Mucosa of gallbladder (tissue), 1 donor: ENCODE measurements at places on chromosomes 7 and 10.

DNA sequence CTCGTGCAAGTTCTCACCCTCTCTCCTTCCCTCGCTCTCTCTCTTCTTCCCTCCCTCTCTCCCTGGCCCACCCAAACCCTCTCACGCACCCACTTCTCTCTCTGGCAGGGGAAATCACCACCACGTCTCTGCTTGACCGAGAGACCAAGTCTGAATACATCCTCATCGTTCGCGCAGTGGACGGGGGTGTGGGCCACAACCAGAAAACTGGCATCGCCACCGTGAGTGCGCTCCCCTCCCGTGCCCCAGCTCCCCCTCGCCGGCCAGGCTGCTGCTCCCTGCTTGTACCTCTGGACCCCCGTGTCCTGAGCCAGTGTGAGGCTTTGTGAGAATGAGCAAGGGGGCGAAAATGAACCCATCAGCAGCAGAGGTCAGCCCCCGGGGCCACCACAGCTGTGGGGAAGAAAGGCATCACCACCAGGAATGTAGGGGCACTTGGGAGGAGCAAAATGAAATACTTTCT lies 25.5 kb downstream of the C10orf105 start:
- no peak for DNase-seq

DNA sequence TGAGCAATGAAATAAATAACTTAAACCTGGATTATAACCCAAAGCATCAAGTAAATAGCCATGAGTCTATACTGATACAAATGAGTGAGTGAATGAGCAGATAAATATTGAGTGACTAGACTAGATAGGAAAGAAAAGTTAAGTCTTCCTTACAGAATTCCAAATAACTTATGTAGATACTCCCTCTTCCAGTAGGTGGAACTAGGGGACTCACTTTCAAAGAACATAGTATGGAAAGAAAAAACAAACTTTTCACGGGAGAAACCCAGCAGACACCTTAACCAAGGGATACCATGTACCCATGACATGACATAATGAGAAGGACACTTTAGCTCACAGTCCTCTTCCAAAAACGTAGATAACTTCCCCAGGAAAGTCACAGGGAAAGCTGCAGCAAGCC lies 32.2 kb downstream of the CSGALNACT2 start:
- no peak for DNase-seq

DNA sequence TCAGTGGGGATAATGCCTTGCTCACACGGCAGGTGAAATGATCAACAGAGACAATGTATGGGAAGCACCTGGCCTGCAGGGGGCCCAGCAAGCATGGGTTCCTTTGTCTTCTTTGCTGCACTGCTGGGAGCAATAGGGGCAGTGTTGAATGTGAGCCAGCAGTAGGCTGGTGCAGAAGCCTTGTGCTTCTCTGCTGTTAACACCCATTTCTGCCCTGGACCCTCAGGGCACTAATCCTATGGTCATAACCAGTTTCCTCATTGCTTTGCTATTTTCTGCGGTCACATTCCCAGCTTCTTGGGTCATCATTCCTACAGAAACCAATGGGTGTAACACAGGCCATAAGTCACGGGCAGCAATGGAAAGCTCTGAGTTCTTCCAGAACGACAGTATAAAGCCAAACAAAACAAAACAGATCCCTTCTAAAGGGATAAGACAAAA lies 10.9 kb upstream of the LGI1 start:
- peak; percentile 63 for DNase-seq

GRCh38 chr7:154512121-154512833 lies 460.1 kb downstream of the DPP6 start:
- DNase-seq, result no peak

- no peak for DNase-seq
Observed at GRCh38 chr10:8416192-8416701, 361.8 kb downstream of the GATA3 start.

DNA sequence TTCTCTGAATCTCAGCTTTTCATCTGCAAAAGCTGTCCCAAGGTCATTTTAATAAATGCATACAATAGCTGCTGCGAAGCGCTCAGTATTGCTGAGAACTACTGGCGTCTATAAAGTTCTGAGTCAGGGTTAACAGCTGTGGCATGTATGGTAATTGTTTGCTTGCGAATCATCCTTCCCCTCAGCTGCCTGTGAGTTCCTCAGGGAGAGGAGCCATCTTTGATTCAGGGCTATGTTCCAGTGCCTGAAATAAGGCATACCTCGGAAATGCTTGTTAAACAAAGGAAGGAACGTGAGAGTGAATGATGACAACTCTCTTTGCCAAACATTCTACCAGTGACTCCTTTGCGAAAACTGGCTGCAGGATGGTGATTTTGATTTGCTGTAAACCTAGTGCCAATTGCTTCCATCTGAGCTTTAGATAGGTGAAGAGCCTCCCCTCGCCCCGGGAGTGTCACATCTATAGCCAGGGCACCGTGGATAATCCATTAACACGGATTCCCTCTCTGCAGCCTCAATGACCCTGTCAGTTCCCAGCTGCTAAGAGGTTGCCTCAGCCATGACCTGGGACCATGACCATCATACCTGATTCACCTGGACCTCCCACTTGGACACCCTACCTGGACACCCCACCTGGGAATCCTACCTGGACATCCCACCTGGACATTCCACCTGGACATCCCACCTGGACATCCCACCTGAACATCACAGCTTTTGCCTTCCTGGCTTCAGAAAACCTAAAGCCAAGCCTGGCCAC lies 39.6 kb downstream of the GPRIN2 start:
- DNase-seq, result peak; percentile 10

- no peak for DNase-seq
Observed at GRCh38 chr10:127254276-127254675, 57.9 kb upstream of the INSYN2A start.
